ENCODE measurements at places on chromosomes 12 and 14.

GRCh38 chr12:14557966-14558365, 9.7 kb downstream of the PLBD1 start:
- DNase-seq: no peak

DNA sequence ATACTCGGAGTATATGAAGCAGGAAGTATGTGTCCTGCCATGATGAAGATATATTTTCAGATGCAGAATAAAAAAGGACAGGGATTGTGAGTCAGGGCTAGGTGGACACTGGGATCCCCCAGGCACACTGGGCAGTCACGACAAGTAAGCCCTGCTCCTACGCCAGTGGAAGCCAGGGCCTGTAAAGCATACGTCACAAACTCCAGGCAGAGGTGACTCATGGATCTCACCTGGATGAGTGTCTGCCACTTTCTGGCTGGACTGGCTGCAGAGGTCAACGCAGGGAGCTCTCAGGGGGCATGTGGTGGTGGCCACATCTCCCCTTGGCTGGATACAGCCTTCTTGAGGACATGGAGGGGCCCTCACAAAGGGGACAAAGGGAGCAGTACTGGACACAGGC, 262.3 kb downstream of the GLT1D1 start:
- DNase-seq: no peak

- no peak for DNase-seq
These were observed 52.5 kb downstream of the TMEM132D start for GRCh38 chr12:129851296-129851695.

DNA sequence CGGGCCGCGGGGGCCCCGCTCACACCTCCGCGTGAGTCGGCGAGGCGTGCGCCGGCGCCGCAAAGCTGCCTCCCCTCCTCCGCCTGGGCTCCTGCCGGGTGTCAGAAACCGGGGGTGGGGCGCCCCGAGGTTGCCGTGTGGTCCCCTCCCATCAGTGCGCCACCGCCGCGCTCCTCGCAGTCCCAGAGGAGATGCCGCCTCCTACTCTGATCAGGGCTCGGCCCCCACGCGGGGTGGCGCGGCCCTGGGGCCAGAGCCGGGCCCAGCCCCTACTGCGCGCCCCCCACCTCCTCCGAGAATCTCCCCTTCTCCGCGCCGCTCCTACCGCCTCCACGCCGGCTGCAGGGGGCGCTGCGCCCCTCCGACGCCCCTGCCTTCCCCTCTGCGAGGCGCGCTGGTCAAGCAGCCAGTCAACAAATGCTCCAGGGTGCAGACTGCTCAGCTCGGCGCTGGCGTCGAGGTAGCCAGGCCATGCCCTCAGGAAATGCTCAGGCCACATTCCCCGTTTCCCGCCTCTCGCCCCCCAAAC, 467 bp upstream of the JAG2 start:
- no peak for DNase-seq

GRCh38 chr14:82710267-82710841, 1176.7 kb upstream of the SEL1L start:
- DNase-seq: peak; percentile 70

GRCh38 chr14:36504771-36505175, 15.3 kb downstream of the NKX2-1 start:
- no peak for DNase-seq

DNA sequence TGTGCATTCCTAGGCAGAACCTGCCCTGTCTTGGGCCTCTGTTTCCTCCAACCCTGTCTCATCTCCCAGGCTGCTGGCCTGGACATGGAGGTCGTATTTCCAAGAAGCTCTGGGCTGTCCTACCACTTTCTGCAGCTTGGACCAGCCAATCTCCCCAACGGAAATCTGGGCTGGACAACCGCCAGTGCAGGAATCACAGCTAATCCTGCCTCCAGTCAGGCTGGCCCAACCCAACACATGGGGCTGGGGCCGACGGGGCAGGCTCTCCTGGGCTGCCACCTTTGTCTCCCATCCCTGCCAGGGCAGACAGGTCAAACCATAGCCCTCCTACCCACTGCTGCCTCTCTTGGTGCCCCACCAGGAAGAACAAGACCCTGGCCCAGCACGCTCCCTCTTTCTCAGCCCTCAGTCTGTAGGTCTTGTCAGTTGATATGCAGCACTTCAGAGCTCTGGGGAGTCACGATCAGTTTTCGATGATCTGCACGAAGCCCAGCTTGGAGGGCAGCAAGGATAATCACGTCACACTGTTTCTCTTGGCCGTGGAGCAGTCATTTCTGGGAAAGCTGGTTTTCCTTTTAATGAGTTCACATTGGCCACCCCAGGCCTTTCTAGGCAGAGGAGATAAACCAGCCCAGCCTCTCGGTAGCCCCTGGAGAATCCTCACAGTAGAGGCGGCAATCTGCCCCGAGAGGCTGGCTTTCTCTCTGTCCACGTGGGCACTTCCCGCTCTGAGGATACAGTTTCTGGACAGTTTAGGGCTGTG, 195.2 kb upstream of the PRMT8 start:
- DNase-seq: no peak

- no peak for DNase-seq
These were observed 1209.5 kb downstream of the SLC16A7 start for GRCh38 chr12:60805364-60805763.

DNA sequence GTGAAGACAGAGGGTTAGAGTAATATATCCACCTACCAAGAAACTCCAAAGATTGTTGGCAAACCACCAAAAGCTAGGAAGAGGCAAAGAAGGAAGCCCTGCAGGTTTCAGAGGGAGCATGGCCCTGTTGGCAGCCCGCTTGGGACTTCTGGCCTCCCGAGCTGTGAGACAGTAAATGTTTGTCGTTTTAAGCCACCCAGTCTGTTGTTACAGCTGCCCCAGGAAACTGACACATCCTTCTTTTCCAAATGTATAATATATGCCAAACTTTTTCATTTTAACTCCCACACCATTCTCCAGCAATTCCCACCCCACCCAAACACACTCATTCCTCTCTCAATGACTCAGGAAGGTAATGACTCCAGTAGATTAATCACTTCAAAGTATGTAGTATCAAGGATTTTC, 74.0 kb downstream of the RPS29 start:
- DNase-seq: peak; percentile 78

DNA sequence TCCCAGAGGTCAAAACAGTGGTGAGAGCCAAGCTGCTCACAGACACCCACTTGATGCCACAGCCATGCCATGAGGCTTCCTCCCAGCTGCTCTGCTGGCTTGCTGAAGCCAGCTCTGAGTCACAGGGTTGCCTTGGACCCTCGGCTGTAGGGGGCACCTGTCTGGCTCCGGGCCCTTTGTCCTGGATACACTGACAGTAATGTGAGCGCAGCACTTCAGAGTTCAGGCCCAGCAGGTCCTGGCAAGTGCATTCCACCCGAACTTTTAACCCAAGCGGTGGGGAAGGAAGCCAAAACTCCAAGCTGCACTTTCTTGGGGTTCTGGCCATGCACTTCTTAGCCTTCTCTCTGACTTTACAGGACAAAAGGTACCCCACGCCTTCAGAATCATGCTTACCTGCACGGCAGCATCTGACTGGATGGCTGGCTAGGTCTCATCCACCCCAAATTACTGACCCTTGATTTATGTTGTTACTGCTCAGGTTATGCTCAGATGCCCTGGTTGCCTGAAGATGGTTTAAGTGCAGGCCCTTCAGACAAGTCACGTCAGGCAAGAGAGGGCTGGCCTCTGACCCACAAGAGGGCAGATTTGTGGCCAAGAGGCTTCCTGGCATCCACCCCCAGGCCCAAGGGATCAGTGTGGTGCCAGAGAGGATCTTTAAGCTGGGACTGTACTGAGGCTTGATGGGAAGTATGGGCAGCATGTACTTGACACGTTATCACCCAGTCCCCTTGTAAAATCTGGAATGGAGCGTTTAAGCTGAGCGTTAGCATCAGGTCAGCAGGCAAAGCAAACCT, 24.8 kb downstream of the SLC25A29 start:
- DNase-seq: no peak

DNA sequence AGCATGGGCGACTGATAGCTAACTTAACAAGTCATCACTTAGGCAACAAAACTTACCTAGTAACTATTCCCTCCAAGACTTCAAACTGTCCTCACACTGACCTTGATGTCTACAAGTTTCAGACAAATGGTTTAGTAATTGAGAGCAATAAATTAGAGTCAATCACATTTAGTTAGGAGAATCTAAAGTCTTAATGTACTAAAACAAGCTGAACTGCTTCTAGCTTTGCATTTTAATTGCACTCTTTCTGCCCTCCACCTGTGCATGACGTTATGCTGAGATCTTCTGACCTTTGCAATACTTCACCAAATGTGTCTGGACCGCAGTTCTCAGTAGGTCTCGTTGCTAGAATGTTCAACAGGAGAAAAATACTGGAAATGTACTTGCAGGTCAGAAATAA, 158.0 kb downstream of the PIK3C2G start:
- DNase-seq: no peak

DNA sequence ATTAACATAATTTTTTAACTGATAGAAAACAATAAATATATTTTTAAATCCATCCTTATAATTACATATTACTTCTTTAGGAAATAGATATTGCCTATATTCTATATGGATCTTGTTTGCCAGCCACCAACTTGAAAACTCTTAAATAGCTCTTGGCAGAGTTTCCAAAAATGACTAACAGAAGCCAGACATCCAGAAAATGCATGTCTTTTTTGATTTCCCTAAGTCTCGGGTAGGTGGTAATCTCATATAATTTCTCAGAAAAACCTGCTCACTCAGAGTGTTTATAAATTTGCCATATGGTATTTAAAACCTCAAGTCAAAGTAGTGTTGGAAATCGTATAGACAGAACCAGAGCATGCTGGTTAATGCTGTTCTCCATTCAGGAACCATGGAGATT, 360.4 kb upstream of the FOXG1 start:
- DNase-seq: no peak

DNA sequence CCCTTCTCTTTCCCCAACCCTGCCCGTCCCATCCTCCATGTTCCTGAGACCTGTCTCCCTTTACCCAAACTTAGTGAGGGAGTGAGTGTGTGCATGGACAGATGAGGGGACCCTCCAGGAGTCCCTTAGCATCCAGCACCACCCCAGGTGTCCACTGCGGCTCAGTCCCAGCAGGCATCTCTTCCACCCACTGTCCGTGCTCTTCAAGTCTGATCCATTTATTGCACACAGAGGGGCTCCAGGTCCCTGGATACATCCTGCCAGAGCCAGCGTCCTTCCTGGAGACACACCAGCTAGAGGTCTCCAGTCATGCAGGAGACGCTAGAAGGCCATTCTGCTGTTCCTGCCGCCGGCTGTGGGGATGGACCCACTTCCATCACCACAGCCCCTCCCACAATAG, 239.2 kb downstream of the ADGRD1 start:
- DNase-seq: no peak

- DNase-seq: peak; percentile 94
These were observed at the start of gene TWF1 for GRCh38 chr12:43805860-43806736. TSS of gene TWF1 (minus strand) at chr12:43806317. CDS start at chr12:43806245, 72 bp downstream.

DNA sequence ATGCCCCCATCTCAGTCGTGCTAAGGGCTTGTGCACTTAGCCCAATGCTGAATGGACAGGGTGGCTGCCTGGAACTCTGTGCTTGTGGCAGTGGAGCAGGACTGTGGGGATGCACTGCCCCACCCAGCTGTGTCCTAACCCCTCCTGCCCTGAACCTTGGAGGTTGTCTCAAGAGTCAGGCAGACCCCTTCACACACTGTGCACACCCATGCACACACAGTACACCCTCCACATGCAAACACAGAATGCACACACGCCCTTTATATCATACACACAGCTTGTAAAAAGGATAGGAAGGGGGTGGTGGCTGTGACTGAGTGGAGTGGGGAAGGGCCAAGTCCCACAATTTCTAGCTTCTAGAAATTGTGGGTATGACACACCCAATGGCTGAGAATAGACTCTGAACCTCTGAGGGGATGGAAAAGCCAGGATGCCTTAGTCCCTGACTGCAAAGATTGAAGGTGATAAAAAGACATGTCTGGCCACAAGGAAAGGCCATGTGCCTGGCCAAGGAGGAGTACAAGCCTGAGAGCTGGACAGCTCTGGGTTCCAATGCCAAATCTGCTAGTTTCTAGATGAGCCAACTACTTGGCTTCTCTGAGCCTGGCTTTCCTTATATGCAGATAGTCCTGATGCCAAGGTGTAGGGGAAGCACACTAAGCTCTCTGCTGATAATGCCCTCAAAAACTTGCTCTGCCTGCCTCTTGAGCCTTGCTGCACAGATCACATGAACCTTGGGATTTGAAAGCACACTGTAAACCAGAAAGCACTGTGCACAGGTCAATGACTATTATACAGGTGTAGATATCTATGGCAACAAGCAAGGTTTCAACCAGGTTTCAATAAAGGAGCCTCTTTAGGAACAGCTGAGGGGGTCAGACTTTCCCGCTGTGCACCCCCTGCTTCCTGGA, 8.4 kb downstream of the KRT8 start:
- no peak for DNase-seq

DNA sequence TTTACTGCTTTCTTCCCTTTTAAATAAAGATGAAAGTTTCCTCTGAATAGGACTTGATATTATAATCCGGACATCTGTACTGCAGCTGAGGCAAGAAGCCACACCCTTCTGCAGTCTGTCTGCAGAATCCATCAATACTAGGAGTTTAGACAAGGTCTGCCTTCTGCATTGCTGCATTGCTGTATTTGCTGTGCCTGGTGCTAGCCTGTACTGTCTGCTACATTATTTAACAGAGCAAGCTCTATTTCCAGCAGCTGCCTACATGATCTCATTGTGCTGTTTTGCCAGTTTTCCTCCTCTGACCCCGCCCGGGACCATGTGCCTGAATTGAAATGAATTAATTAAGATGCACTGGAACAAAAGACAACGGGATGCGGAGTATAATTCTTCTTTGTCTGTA, 1.7 kb downstream of the TUBA1A start:
- DNase-seq: no peak

DNA sequence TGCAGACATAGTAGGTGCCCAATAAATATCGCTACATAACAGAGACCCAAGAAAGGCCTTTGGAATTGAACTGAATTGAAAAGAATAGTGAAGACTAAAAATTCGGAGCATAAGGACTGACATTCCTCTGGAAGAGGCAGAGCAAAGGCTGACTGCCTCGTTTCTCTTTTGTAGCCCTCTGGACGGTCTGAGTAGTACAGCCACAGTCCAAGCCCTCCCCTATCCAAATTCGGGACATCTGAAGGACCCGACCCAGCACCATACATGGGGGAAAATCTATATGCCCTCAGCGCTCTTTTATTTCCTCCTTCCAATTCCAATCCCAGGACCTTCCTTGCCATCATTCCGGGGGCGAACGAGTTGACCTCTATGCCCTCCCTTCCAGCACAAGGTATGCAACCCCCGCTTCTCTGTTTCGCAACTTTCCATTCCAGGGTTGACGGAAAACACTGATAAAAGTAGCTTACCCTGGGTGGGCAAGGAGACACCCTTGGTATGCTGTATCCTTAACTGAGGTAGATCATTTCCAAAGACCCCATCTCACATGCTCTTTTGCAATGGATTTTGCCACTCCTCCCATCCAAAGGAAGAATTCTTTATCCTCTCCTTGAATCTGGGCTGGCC, 127.4 kb upstream of the MAP1LC3B2 start:
- no peak for DNase-seq

GRCh38 chr14:88588081-88588480, 25.2 kb downstream of the ZC3H14 start:
- no peak for DNase-seq

Data from urothelium cell line (cell line).